NCI-H146 (cell line): ENCODE measurements at places on chromosomes 1 and 21.

- DNase-seq, result no peak
Observed at GRCh38 chr21:44351535-44352252, 1.7 kb upstream of the TRPM2 start.

DNA sequence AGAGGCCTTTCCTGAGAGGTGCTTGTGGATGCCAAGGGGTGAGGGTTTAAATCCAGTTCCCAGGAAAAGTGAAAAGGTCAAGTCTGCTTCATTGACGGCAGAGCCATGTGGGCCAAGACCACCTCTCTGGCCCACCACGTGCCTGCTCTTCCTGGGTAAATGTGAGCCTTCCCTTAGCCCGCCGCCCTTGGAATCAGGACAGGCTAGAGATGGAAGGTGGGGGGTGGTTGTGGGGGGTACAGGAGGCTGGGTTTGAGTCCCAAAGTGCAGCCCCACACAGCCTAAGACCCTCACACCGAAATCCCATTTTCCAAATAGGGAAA is 104.4 kb downstream of the EPHB2 start:
- DNase-seq, result no peak

DNA sequence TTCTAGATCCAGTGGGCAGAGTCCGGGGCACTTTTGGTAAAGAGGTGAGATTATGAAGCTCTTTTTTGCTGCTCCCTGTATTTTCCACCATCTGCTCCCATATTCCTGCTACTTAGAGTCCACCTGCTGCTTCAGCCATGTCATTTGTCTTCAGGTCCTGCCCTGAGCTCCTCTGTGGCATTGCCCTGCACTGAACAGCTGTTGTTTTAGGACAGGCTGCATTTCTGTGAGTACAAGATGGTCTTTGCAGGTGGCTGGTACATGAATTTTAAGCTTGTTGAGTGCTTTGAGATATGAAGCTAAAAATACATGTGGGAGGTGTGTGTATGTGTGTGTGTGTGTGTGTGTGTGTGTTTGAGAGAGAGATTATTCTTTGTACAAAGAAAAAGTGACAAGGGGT is 21.9 kb downstream of the MT1HL1 start:
- DNase-seq, result no peak

DNA sequence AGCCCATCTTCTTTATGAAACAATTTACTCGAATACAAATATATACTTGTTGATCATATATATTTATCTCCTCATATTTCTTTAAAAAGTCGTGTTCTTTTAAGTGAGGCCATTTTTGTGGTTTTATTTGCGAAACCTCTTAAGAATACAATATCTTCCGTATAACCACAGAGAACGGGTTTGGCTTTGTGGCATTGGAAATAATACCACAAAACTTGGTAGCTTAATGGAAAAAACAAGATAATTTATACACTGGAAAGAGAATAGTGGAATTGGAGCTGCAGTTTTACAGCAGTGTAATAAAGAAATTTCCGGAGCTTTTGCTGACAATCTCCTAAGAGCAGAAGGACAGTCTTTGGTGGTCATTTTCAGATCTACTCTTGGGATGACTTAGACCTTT is 29.4 kb downstream of the PTGFR start:
- DNase-seq, result no peak
